ENCODE measurements at places on chromosomes 16 and 17.

- no peak for DNase-seq
Measured at GRCh38 chr17:11308531-11308930, 67.5 kb downstream of the SHISA6 start.

- no peak for DNase-seq
Measured at GRCh38 chr17:78854508-78854907, 13.9 kb upstream of the USP36 start.

DNA sequence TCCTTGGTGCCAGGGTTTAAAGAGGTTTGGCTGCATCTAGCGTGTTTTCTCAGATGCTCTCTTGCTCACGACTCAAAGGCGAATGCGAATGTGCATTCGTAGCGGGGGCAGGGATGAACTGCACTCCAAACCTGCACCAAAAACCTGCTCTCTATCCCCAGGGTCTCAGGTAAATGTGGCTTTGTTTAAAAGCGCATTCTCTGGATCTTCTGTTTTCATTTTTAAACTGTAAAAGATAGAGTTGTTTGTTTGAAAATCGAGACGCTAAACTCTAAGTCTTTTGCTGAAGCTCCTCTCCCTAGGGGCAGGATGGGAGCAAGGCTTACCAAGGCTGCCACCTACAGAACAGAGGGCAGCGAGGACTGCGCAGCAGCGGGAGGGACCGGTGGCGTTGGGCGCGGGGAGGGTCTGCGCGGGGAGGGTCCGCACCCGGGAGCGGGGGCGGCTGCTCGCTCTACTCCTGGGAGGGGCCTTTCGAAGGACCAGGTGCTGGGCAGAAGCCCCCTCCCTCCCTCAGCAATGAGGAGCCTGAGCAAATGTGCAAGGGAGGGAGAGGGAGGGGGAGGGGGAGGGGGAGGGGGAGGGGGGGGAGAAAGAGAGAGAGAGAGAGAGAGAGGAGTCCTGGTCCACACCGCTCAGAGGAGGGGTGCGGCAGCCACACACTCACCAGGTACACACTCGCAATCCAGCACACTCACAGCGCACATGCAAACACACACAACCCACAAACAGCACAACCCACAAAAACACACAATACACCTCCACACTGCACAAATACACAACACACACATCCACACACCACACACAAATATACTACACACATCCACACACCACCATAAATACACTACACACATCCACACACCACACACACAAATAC is 142.8 kb downstream of the GRIN2A start:
- DNase-seq: peak; percentile 34

DNA sequence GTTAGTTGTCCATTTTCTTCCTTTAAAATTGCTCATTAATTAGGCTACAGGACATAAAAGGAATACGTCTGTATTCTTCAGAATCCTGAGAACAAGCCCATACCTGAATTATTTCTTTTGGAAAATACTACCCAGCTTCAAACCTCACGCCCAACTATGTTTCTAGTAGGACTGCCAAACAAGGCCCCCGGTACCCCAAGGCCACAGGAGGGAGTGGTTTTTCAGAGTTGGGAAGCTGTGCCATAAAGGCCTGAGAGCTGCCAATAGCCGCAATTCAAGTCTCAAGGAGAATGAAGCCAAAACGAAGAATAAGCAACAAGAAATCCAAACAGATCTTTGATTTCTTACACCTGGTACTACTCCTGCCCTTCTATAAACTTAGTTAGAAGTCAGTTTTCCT is 48.3 kb downstream of the UBE2G1 start:
- no peak for DNase-seq

GRCh38 chr16:55265926-55266325 is 58.1 kb upstream of the IRX6 start:
- DNase-seq: no peak

GRCh38 chr16:81170824-81171223 is 67.7 kb upstream of the BCO1 start:
- no peak for DNase-seq

DNA sequence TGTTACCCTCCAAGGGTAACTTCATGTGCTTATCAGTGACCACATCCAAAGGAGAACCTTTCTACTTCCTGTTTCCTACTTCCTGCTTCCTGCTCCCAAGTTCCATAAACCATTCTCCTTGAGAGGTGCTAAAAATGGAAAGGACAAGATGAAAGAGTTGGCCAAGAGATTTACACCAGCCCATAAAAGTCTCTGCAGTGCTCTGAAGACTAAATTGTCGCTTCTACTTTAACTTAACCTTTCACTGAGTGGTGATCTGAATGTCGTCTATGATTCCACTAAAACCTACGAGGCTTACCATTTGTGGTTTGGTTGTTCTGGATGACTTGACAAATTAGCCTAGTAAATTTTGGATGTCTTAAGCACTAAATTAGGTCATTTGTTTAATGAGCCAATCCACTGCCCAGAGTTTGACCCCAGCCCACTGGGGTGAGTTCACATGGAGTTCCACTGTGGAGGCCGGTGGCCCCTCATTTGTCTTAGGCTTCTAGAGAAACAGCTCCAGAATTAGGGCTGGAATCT is 333.1 kb downstream of the FOXL1 start:
- no peak for DNase-seq

DNA sequence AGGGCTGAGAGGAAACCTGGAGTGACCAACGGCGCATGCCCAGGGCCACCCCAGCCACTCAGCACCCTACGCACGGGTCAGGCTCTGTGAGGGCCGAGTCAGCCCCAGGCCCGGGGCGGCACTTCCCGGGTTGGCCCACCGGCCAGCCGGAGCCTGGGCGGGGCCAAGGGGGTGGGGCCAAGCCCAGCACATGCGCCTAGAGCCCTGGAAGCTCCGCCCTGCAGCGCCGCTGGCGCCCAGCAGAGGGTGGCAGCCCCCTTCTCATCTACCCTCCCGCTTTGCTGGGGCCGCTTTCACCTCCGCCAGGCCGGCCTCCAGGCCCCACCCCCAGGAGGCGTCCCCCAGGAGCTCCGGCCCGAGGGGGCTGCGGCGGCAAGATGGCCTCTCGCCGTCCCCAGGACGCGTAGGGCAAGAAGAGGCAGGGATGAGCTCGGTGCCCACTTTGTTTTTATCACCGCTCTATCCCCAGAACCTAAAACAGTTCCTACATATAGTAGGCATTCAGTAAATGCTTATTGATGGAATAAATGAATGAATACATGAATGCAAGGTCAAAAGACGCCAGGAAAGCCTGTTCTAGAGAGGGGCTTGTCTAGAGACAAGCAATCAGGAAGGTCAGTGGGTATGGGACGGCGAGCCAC is 31.3 kb downstream of the MYO18A start:
- peak; percentile 91 for DNase-seq

DNA sequence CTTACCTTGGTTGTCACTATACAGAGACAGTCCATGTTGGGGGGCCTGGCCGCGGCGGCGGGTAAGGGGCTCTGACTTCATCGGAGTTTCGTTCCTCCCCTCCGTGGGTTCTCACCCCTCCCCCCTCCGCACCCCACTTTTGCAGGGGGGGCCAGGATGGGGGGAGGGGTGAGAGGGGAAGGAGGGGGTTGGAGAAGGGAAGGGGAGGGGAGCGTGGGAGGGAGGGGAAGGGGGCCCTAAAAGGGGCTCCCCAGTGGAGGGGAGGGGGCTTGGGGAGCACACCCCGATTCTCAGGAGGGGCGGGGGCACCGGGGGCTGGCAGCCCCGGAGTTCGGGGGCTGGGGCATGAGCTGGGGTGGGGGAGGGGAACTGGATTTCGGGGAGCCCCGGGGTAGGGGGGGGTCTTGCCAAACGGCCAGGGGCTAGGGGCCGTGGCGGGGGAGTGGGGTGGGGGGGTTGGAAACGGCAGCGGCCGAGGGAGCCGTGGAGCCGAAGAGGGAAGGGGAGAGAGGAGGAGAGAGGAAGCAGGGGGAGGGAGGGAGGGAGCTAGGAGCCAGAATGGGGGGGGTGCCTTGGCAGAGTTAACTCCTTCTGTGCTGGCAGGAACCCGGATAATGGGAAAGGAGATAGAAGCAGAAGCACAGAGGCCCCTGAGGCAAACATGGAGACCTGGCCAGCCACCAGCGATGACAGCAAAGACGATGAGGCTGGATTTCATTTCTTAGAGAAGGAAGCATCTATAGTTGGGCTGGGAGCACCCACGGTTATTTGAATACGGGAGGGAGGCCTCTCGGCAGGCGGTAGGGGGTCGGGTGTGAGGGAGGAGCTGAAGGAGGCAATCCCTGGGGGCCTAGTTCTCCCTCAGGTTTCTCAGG is 2.3 kb downstream of the DLG4 start:
- DNase-seq: peak; percentile 42

DNA sequence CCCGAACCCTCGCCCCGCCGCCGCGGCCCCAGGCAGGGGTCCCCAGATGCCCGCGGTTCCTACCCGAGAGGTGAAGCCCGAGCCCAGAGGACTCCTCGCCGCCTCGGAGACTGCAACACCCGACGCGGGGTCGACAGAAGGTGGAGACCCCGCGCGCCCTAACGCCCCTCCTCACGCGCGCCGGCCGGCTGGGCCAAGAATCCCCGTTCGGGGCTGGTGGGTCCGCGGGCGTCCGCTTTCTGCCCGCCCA is 515 bp downstream of the SUMO2 start:
- peak; percentile 46 for DNase-seq

DNA sequence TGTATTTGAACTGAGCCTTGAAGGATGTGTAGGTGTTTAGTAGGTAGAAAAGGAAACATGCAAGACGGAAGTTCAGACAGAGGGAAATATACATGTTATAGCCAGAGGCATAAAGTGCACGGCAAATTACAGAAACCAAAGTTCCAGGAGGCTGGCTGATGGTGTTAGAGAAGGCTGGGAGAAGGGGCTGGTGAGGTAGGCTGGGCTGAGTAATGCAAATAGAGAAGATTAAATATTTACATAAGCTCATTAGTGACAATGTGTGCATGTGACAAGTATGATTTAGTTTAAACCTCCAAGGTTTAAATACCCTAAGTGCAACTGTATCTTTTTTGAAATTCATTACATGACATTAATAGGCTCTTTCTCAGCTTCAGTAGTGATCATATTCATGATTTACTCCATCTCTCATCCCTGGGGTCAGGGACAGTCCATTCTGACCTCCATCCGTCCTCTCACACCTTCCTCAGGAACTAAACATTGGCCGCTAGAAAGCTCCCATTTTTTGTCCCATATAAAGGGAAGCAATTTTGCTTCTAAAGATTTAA is 399.8 kb upstream of the SALL1 start:
- no peak for DNase-seq

DNA sequence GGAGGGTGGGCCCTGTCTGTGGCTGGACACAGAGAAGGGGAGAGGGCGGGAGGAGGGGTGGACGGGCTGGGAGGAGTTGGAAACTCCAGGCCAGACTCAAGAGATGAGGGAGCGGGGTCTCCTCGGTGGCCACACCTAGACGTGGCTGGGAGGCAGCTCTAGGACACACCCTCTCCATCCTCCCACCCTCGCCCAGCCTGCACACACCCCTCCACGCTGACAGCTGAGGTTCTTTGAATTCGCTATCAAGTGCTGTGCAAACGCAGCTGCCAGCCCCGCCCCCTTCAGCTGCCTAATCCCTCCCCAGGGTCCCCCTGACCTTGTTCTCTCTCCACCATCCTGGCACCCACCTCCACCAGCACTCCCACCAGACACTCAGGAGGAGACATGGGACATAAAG is 48.7 kb downstream of the DNAH17 start:
- no peak for DNase-seq

DNA sequence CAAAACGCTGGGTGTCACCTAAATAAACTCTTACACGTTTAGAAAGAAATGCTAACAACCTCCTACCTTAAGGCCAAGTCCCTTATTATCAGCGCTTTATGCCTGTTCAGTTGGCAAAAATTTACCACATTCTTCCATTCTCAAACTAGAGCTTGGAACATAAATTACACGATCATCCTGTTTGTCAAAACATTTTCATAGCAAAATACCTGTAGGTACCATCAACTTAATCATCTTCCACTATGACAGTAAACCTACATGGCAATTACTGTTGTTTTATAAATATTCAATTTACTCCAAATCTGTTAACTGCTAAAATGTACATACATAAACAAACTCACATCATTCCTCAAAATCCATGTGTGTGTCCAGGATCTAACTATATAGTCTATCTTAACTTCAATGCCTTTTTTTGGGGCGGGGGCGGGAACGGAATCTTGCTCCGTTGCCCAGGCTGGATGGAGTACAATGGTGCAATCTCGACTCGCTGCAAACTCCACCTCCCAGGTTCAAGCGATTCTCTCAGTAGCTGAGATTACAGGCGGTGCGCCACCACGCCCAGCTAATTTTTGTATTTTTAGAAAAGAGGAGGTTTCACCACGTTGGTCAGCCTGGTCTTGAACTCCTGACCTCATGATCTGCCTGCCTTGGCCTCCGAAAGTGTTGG is 4.4 kb downstream of the RPL23 start:
- DNase-seq: no peak

DNA sequence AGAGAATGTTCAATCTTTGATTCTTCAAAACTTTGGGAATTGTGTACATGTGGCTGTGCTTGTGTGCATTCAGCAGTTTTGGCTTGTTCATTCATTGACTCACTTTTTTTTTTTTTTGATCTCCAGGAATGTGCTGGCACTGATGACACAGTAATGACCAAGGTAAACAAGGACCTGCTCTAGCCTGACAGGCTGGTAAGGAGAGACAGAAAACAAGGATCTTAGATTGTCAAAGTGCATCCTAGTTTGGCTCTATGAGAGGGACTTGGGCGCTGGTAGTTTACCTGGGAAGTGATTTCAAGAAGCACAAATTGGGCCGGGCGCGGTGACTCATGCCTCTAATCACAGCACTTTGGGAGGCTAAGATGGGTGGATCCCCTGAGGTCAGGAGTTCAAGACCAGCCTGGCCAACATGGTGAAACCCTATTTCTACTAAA is 233.1 kb upstream of the WSCD1 start:
- no peak for DNase-seq

GRCh38 chr17:19411631-19412030 is 599 bp downstream of the RNF112 start:
- no peak for DNase-seq

- no peak for DNase-seq
Measured at GRCh38 chr17:79046197-79046915, 22.4 kb downstream of the C1QTNF1 start.

All from hypothalamus (tissue), 51 donors.